ENCODE measurements at places on chromosomes 11 and 22.
A peak's percentile ranks its signal among the peaks of the same experiment; 100 is the strongest.

DNA sequence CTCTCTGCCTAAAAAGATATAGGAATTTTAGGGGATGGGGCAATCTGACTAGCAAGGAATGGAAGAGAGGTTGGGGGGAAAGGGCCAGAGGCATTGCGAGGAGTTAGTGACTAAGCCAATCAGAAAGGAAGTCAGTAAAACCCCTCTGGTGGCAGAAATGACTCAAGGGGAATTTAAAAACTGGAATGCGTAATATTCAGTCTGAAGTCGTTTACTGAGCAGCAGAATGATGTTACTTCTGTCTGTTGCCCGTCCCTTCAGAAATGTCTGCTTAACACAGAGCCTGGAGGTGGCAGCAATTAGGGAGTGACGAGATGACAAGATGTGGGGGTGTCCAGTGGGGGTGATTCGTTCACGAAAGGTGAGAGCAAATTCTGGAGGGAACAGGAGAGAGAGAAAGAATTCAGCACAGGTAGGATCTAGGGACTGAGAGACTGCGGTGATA is 107.7 kb upstream of the CLMP start:
- peak; percentile 16 for DNase-seq

- DNase-seq = no peak
These were observed 191.6 kb upstream of the ARHGAP20 start for GRCh38 chr11:110903830-110904229.

- DNase-seq = no peak
These were observed 34.4 kb upstream of the CD82 start for GRCh38 chr11:44531116-44531504.

GRCh38 chr11:70108250-70108649 is 30.1 kb downstream of the ANO1 start:
- no peak for DNase-seq

GRCh38 chr11:129639300-129639699 is 176.3 kb upstream of the TMEM45B start:
- DNase-seq = no peak

GRCh38 chr22:49156662-49157285 is 670.9 kb downstream of the BRD1 start:
- DNase-seq = no peak
